AG04449 (cell line): ENCODE measurements at places on chromosomes 5 and 9.

- no peak for DNase-seq
These were observed 30.9 kb upstream of the PPP2R2B start for GRCh38 chr5:146909255-146910068.

DNA sequence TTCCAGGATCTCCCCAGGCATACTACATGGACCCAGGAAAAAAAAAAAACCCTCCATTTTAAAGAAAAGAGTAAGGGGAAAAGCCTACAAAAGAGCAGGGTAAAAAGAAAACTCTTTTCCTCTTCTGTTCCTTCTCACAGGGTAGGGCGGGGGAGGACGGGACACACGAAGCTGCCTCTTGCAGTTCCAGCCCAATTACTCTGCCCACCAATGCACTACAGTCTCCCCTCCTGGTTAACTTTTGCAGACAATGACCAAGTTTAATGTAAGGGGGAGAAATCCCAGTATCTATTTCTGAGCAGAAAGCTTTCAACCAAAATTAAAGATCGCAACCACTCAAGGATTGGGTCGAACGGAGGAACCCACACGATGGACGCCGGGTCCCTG lies 1.3 kb downstream of the BRD3 start:
- no peak for DNase-seq

DNA sequence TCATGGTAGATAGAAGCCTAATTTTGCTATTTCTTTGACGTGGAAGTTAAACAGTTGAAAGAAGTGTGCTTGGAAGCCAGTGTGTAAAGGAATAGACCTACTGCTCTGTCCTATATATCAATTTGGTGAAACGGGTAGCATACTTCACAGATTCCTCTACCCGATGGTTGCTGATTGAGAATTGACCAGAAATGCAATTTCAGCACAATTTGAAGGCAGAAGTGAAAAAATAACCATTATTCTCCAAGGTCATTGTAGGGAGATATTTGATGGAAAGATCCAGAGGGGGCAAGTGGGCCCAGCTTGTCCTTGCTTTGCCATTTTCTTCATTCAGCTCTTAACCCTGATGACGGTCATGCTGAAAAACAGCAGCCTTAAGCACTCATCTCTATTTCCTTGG lies 15.3 kb downstream of the CDH12 start:
- no peak for DNase-seq

DNA sequence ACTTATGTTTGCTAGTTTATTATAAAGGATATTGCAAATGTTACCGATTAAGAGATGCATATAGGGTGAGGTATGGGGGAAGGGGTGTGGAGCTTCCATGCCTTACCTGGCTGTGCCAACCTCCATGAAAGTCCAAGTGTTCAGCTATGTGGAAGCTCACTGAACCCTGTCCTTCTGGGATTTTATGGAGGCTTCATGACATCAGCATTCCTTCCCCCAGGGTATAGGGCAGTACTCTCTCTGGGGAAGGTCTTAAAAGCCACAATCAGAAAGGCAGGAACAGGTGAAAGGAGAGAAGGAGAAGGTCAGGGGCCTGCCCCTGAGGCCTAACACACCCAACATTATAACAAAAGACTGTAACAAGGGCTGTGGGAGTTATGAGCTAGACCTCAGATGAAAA lies 592.6 kb downstream of the PDE4D start:
- DNase-seq = no peak

DNA sequence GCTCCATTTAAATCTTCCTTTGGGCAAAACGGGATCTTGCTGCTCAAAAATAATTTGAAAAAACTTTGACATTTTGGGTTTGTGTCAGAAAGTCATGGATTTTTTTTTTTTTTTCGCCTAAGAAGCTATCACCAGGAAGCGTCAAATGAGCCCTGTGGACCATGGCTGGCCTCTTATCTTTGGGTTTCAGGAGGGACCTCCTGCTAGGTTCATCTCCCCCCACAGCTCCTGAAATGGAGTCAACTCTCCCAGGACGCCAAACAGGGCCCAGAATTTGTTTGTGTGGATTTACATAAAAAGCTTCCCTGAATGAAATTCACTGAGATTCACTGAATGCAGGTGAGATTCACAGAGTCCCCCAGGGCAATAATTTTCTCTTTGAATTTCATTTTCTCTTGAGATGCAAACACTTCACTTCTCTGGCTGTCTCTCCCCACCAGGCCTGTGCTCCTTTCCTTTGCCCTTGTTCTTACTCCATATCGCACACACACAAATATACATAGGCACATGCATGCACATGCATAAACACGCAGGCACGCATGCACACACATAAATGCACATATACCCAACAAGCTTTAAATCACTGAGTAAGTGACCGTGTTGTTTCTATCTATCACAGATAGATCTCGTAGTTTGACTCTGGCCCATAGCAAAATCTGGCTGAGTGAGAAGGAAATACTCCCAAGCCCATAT lies 55.3 kb upstream of the GALNT10 start:
- no peak for DNase-seq

DNA sequence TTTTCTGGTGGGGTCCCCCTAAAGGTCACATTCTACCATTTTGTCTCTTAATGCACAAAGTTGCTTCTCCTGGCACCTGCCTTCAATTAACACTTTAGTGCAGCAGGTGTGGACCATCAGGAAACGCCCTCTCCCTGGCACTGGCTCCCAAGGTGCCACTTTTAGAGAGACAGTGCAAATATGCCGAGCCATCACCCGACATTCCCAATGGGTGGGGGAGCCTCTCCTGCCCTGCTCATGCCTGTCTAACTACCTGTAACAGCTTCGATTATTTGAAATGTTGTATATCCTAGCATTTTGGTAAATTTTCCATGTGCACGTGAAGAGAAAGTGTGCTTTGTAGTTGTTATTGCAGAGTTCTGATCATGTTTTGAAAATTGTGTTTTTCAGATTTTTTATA lies 13.2 kb upstream of the LRRC14B start:
- no peak for DNase-seq

DNA sequence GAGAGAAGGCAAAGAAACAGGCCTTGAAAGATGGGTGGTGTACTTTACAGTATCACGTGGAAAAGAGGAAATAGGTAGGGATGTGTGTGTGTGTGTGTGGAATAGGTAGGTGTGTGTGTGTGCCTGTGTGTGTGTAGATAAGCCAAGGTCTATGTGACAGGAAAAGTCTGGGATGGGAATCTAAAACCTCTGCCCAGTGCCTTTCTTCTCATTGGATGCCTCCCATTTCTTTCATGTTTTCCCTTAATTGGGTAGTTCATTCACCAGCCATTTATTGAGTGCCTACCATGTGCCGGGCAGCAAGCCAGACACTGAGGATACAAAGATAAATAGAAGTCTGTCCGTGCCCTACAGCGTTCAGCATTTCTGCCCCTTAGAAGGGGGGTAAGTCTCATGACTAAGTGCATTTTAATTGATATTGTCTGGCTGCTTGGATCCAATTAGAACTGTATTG lies 1.0 kb downstream of the URM1 start:
- no peak for DNase-seq

DNA sequence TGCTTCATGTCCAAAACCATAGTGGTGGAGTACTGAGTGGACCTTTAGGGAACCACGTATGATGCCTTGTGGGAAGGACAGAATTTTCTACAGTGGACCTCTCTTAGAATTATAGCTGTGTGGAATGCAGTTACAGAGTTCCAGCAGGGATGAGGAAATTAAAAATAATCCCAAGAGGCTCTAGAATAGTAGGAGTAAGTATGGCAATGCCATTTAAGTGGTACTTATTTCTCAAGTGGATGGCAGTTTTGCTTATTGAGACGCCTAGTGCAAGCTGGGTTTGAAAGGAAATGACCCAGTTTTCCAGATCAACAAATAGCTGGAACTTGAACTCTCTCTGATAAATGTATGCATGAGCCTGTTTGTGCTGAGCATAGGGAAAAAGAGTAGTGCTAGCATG lies 431.6 kb downstream of the PRR16 start:
- DNase-seq = no peak

DNA sequence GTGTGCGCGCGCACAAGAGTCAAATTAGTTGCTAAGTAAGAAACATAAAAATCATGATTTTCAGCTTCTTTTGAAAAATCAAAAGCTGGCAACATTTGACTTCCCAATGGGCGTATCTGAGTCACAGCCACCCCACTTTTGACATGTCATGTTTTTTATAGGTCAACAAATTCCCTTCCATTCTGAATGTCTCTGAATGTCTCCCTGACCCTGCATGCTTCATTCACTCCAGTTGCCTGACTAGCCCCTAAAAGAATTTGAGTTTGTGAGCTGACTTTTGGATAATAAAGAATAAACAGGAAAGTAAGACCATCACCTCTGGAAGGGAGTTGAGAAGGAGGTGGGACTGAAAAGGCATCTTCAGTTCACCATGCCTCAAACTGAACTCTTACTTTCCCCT lies 20.2 kb upstream of the GLIS3 start:
- DNase-seq = no peak

- DNase-seq = no peak
These were observed 187.1 kb downstream of the KDM4C start for GRCh38 chr9:6944896-6945295.

GRCh38 chr5:143445776-143446175 lies 42.3 kb upstream of the NR3C1 start:
- DNase-seq = no peak

DNA sequence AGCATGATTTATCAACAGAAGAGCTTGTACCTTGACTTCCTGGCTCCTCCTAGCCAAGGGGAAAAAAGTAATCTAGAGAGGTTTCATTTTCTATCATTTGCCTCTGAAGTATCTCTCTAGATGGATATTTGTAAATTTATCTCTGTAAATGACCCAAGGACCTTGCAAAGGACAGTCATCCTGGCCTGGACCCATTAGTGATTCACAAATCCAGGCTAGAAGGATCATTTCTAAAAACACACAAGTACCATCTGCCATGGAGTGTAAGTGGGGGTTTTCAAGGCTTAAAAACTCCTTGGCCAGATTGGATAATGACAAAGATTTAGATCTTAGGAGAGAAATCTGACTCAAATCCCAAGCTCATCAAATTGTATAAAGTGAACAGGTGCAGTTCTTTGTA lies 8.1 kb downstream of the TTC23L start:
- no peak for DNase-seq

GRCh38 chr5:7209658-7210057 lies 186.3 kb upstream of the ADCY2 start:
- DNase-seq = no peak

DNA sequence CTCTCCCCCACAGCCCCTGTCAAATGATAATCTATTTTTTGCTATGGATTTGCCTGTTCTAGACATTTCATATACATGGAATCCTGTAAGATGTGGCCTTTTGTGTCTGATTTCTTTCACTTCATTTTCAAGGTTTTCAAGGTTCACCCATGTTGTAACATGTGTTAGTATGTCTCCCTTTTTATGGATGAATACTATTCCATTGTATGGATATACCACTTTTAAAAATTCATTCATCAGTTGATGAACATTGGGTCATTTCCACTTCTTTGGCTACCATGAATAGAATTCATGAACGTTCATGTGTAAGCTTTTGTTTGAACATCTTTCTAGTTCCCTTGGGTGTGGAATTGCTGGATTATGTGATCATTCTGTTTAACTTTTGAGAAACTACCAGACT lies 94.7 kb upstream of the ZNF366 start:
- no peak for DNase-seq

DNA sequence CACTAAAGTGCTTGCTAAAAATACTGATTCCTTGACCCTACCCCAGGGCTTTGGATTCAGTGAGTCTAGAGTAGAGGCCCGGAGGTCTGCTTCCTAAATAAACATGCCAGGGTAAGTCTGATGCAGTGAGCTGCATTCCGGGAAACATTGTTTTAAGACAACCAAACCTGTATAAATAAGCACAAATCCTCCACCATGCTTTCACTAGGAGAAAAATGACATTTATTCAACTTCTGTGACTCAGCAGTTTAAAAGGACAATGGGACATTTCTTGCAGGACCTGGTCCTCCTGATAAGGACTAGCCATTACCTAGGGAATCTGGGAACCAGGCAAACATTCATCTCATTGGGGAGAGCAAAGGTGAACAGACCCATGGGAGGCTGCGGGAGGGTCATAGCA lies 335.3 kb downstream of the MLLT3 start:
- DNase-seq = no peak

DNA sequence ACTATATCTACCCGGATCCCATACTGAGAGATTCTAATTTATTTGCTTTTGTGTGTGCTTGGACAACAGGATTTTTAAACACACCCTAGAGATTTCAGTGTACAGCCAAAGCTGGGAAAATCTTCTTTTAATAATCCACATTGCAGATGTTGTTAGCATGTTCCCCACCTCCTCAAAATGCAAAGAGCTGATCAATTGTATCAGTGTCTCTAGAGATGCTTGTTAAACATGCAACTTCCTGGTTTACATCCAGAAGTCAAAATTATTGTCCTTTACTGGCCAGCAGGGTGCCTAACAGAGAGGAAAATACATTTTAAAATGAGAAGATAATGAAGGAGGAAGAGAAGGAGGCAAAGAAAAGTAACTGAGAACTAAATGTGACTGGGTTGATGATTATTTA lies 793.3 kb downstream of the SEMA5A start:
- no peak for DNase-seq

DNA sequence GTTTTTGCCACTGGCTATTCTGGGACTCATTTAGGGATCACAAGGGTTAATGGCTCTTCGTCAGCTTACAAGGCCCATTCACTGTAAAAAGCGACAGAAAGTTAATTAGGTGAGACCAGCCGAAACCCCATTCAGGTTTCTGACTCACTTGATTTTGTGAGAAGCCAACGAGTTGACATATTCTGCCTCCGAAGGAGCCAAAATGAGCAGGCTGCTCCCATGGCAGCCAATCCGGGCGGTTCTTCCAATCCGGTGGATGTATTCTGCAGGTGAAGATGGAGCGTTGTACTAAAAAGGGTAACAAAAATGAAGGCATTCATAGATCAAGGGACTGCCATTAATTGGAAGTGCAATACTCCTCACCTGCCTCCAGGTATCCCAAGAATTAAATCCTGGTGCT lies 39.7 kb downstream of the DDX31 start:
- no peak for DNase-seq

DNA sequence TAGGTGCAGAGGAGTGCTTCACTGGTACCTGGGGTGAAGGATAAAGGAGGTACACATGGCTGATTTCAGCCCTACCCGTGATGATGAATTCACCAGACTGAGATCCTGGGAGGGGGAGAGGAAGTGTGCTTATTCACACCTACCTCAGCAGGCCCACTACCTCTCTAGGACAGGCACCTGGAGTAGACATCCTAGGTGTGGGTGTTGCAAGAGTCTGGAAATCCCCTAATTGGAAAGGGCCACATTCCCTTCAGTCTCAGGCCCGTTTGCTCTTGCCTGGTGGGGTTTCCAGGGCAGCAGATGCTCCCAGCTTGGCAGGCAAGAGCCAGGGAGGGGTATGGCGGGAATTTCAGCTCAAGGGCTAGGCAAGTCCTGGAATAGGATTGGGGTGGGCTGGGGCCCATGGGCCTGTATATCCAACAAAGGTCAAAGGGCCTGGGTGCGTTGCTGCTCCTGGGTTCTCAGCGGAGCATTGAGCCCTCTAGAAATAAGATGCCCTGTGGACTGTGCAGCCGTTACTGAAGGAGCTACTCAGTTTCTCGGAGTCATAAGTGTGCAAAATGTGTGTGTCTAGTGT lies 5.8 kb upstream of the CCL21 start:
- DNase-seq = no peak

DNA sequence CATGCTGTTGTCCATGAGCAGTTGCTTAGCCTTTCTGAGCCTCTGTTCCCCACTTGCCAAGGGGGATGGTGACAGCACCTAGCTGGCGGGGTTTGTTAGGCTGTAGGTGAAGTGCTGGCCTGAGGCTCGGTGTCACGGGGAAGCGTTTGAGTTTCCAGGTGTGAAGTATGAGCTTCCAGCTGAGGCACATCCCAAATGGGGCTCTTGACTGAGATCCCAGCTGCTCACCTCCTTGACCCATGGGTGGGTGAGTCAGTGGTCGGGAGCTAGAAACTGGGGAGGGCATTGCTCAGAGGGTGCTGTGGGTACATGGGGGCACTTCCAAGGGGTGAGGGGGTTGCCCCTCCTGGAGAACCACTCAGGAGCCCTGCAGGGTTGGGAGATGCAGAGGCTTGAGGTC lies 26.4 kb upstream of the RNF130 start:
- DNase-seq = no peak
